ENCODE measurements at places on chromosomes 16 and 17.

DNA sequence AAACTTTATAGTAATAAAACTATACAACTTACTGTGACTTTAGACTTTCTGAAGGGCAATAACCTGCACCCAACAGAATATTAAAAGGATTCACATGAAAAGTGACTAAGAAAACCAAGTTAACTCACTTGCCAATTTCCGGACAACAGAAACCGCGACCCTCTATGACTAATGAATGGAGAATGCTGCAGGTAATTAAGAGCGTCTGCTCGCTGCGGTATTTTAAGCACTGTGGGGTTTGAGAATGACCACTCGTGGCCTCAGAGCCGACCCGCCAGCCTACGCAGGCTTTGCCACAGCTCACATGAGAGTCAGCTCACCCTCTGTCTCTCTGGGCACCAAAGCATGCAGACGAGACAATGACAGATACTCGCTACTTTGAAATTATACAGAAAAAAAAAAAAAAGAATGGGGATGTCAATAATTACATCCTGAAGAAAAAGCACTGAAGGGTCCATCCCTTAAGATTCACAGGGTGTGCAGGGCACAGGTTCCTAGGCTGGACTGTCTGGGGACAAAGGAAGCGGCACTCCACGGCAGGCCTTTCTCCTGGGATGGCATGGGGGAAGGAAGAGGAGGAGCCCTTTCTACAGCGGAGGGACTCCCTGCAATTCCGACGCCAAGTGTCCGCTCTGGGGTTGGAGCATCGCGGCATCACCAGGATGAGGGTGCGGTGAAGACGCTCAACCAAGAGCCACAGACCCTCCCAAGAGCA, 35.0 kb downstream of the ZCCHC14 start:
- peak; percentile 61 for DNase-seq

DNA sequence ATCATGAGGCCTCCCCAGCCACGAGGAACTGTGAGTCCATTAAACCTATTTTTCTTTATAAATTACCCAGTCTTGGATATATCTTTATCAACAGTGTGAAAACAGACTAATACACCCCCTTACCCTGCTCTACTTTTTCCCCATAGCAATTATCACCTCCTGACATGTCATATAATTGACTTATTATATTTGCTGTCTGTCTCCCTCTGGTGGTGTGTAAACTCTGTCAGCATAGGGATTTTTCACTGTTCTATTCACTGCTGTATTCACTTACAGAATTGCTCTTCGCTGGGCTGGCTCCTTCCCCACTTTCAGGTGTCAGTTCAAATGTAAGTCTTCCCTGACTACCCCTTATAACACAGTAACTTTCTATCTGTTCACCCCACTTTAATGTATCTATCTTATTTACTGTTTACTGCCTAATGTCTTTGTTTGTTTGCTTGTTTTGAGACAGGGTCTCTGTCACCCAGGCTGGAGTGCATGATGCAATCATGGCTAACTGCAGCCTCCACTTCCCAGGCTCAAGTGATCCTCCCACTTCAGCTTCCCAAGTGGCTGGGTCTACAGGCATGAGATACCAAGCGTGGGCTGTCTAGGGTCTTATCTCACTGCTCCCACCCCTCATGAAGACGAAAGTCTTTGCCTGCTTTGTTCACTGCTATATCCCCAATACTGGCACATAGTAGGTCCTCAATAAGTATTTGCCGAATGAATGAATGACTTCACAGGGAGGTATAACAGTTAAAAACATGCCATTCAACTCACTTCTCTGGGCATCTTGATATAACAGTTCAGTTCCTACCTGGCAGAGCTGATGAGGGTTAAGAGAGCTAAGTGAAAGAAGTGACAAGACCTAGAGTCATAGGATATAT, 52.4 kb upstream of the CDH3 start:
- no peak for DNase-seq

- DNase-seq: no peak
Observed at GRCh38 chr17:58568044-58568799, 53.8 kb upstream of the MTMR4 start.

DNA sequence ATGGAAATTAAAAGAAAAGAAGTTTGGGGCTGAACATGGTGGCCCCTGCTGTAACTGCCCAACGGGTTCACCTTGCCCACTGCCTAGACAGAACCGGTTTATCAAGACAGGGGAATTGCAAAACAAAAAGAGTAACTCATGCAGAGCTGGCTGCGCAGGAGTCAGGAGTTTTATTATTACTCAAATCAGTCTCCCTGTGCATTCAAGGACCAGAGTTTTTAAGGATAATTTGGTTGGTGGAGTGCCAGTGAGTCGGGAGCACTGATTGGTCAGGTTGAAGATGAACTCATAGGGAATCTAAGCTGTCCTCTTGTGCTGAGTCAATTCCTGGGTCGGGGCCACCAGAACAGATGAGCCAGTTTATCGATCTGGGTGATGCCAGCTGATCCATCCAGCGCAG, 4.4 kb upstream of the SCPEP1 start:
- DNase-seq: no peak

DNA sequence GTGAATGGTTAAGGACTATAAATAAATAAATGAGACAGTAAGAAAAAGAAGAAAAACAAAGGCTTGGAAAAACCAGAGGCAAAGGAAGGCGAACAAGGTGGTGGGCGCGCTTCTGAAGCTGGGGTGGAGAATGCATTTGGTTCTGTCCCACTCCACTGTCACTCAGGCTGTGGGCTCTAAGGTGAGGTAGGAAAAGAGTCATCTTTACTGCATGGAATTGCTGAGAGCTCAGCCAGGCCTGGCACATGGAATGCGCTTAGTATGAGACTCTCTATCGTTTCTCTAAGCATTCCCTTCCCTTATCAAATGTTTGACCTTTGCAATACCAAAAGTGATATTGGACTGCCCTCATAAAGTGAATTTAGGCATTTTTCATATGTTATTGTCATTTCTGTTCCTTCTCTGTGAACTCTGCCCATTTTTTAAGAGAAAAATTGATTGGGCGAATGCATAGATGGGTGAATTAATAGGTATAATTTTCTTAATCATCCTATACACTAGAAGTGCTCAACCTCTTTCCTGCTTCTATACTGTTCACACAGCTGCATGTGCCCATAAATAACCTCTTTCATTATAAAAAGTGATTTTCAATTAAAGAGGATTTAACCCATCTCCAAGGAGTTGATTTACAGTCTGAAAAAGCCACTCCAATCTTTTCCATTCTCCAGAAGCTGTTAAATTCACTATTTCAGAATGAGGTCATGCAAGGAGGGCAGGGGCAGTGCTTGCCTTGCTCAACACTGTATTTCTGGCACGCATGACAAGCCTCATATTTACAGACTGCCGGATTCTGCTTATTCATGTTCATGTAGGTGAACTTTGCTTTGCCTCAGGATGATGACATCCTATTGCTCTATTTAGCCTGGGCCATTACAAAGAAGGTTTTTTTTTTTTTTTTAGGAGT, 87.7 kb downstream of the MYH10 start:
- DNase-seq: no peak

DNA sequence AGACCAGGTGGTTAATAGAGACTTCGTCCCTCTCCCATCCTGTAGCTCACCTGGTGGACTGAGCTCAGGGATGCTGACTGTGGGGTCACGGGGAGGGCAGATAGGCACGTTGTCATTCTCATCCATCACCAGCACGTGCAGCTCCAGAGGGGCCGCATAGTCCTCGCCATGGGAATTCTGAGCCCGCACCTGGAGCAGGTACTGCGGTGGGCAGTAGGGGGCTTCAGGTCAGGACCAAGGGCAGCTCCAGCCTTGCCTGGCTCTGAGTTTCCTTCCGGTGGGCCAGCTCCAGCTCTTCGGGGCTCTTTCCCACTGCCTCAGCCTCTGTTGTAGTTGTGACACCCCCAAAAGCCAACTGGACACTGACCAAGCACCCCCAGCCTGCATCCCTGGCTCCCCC, 5.6 kb downstream of the CDH16 start:
- no peak for DNase-seq

DNA sequence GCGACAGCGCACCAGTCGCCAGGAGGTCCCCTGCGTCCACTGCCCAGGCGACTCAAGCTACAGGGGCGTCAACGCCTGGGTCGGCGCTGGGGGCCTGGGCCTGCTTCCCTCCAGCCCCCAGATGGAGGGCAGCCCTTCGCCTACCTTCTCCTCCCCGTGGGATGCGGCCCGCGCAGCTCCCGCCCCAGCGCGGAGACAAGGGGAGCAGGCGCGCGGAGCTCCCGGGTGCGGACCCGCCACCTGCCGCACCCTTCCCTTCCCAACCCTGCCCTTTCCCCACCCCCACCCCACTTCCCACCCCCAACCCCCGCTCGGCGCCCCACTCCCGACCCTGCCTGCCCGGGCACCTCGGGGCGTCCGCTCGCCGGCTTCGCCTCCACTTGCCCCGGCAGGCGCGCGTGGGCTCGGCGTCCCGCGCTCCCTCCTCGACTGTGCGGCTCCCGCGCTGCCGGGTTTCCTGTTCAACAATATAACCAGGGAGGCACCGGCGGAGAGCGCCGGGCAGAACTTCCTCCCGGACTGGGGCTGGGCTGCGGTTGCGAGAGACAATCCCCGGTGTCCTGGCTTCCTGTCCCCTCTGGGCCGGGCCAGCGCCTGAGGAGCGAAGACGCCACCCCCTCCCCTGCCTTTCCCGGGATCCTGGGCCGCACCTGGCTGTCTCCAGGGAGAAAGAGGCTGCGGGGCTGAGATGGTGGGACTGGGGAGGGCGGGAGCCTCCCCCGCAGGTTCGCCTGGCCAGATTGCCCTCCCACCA, at the start of gene ARHGAP27:
Gene ARHGAP27, minus strand, starts transcription at position 466 of the 754 bp plus-strand sequence. CDS start 2,591 bp downstream, outside the sequence.
- no peak for DNase-seq

DNA sequence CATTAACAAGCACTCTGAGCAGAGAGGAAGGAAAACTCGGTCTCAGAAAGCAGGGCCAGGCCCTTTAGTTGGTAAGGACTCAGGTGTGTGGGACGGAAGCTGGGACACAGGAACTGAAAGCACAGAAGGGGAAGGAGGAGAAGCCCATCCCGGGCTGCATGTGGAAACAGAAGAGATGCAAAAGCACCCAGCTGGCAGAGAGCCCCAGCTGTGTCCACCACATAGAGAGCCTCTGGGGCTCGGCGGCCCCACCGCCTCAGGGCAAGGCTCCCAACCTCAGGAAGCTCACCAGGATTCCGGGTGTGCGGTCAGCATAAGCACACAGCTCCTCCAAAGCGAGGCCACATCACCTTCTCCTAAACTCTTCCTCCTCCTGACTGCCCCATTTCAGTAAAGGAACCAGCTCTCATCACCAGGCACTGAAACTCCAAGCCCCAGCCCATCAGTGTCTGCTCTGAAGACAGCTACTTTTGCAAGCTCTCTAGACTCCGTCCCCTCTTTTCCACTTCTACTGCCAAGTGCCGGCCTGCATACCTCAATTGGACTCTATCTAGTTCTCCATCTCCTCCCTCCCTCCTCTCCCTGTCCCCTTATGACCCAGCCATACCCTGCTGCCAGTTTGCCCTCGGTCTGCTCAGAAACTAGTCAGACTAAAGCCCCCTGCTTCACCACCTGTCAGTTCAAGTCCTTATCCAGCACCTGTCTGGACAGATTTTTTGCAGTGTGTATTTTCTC, 6.0 kb downstream of the ST3GAL2 start:
- DNase-seq: peak; percentile 77

DNA sequence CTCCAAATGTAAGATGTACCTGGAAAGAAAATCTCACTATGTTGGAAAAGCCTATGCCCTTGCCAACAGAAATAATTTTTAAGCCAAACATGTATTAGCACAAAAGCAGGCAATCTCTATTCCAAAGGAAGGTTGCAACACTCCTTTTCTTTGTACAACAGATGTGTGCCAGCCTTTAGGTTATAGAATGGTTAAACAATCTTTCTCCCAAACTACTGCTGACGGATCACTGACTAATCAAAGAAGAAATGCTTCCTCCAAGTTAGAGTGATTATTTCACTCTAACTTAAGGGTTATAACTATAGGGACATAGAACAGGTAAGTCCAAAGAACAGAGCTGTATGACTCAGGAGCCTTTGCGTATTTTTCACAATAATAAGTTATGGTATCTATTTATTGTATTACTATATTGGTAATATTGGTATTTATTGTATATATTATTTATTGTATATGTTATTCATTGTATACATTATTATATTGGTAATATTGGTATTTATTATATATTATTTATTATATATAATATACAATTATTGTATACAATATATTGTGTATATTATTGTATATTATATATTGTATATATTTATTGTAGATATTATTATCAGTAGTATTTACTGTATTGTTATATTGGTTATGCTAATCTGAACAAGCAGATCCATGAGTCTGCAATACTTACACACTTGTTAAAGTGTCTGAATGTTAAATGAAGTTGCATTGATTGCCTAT, 36.7 kb upstream of the ABCA5 start:
- no peak for DNase-seq

GRCh38 chr16:81997738-81998137, 13.5 kb downstream of the SDR42E1 start:
- peak; percentile 5 for DNase-seq

GRCh38 chr17:33925649-33926048, 329.4 kb upstream of the CCL2 start:
- DNase-seq: no peak

DNA sequence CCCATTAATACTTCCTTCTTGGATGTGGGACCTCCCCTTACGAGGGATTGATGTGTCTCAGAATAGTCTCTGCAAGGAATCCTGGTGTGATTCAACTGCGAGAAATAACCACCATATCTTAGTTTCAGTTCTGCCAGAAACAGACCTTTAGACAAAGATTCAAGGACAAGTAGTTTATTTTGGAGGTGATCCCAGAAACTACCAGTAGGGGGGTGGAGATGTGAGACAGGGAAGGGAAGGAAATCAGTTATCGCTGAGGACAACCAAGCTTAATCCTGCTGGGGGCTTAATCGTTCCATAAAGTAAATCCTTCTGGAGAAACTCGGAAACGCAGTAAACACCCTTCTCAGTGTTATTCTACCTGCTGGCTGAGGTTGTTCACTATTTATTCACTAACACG, 5.0 kb upstream of the SDR42E1 start:
- peak; percentile 10 for DNase-seq

- no peak for DNase-seq
Observed at GRCh38 chr17:74832421-74832820, 27.3 kb downstream of the GRIN2C start.

All from SJCRH30 (cell line).